ENCODE measurements at places on chromosomes 3 and 15.

DNA sequence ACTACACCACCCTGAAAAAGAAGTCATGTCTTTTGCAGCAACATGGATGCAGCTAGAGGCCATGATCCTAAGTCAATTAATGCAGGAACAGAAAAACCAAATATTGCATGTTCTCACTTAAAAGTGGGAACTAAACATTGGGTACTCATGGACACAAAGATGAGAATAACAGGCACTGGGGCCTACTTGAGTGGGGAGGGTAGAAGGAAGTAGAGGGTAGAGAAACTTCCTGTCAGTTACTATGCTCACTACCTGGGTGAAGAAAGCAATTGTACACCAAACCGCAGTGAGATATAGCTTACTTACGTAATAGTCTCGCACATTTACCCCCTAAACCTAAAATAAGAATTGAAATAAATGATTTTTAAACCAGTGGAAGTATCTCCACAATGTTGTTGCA lies 480.5 kb upstream of the ARRDC4 start:
- no peak for DNase-seq

- DNase-seq, result no peak
These were observed 13.8 kb downstream of the PTPN9 start for GRCh38 chr15:75565062-75565970.

GRCh38 chr15:99076555-99077308 lies 28.1 kb upstream of the SYNM start:
- peak; percentile 77 for DNase-seq

- no peak for DNase-seq
These were observed 50.6 kb downstream of the SV2B start for GRCh38 chr15:91150502-91151160.

- DNase-seq, result no peak
These were observed 103.1 kb upstream of the PDZRN3 start for GRCh38 chr3:73727854-73728253.

- DNase-seq, result no peak
These were observed 27.5 kb downstream of the NR1I2 start for GRCh38 chr3:119809249-119810017.

DNA sequence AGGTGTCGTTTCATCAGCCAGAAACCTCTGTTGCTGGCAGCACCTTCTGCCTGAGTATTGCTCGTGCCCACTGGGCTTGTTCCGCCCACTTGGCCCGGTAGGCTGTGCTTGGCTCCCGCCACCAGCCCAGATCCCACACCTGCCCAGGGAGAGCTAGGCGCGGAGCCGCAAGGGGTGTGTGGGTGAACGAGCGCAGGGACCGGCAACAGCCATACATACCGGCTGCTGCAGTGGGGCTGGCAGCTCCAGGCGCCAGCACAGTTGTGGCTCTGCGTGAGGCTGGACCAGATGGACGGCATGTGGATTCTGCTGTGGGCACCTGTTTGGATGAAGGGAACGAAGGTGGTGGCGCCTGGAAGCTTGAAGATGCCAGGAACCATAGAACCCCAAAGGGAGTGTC lies 331.5 kb upstream of the MCTP2 start:
- DNase-seq, result no peak

GRCh38 chr15:27627623-27628022 lies 471.5 kb downstream of the OCA2 start:
- DNase-seq, result no peak

DNA sequence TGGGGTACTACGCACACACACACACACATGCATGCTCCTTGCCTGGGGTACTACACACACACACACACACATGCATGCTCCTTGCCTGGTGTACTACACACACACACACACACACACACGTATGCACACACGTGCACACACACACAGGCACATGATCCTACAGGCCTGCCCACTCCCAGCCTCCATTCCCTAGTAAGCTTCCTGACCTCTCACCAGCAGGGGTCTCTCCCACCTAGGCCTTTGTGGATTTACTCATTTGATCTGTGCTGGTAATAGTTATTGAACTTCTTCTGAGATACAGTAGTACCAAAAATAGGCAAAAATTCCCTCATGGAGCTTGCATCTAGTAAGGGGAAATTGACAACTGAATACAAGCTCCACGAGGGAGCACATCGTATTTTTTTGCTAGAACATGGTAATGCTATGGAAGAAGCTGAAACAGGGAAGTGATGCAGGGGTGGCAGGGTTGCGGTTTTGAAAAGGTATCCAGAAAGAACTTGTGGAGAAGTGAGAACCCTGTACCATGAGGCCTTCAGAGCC lies 19.1 kb downstream of the TTC21A start:
- no peak for DNase-seq

- no peak for DNase-seq
These were observed 80.7 kb upstream of the PCSK6 start for GRCh38 chr15:101570241-101570640.

GRCh38 chr3:107775974-107776373 lies 253.2 kb downstream of the BBX start:
- no peak for DNase-seq

DNA sequence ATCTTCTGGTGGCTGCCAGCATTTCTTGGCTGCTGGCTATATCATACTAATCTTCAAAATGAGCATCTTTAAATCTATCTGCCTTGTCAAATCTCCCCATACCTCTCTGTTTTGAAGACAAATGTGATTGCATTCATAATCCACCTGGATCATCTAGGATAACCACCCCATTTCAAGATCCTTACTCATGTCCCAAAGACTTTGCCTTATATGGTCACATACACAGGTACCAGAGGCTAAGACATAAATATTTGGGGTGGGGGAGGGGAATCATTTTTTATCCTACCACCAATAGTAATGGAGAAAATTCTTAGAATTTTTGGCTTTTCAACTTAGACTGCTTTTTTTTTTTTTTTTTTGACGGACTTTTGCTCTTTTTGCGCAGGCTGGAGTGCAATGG lies 970.8 kb downstream of the PLOD2 start:
- DNase-seq, result no peak

- DNase-seq, result no peak
These were observed 183.8 kb upstream of the KCNMB2 start for GRCh38 chr3:178352326-178353005.

DNA sequence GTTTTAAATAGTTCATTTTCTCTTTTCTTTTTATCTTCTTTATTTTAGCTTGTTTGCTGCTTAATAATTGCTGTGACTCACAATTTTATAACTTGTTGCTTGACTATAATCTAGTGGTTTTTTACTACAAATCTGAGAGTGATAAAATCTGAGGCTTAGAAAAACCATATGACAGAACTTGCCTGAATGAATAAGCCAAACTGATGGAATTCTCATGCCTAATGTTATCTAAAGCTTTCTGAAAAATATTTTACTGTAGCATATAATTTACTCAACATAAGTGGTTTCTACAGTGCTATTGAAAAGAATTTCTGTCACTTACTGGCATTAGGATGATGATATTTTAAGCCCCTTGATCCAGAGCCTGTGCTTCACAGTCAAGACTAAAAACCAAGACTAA lies 175.1 kb downstream of the VGLL3 start:
- no peak for DNase-seq

GRCh38 chr3:196217307-196218154 lies 1.2 kb downstream of the SLC51A start:
- no peak for DNase-seq

- no peak for DNase-seq
These were observed 28.1 kb upstream of the GHSR start for GRCh38 chr3:172476347-172476746.

DNA sequence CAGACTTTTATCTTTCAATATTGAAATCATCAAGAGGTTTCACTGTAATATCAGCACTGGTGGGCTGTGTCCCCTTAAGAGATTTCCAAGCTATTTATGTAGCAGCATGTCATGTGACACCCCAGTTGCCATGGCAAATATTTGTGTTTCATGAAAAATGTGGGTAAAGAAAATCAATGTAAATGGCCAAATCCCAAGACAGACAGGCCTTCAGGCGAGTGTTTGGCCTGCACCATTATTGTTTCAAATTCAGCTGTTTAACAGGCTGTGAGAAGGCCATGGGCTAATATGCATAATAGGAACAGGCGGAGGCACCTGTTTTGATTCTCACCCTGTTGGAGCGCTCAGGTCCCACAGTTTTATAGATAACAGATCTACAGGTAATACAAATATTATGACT lies 104.2 kb downstream of the IQCH start:
- no peak for DNase-seq

DNA sequence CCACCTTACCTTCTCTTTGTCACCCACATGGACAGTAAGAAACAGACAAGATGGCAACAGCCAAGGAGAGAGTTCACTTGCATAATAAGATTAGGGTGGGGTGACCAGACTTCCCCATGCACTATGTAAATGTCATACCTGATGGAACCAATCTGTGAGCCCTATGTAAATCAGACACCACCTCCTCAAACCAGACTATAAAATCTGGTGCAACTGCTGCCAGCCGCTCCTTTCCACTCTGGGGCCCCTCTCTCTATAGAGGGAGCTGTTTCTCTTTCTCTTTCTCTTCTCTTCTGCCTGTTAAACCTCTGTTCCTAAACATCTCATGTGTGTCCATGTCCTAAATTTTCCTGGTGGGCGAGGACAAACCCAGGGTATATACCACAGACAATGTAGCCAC lies 405.5 kb upstream of the CNTN4 start:
- no peak for DNase-seq

- DNase-seq, result no peak
These were observed 2.3 kb downstream of the OCA2 start for GRCh38 chr15:28096670-28097431.

DNA sequence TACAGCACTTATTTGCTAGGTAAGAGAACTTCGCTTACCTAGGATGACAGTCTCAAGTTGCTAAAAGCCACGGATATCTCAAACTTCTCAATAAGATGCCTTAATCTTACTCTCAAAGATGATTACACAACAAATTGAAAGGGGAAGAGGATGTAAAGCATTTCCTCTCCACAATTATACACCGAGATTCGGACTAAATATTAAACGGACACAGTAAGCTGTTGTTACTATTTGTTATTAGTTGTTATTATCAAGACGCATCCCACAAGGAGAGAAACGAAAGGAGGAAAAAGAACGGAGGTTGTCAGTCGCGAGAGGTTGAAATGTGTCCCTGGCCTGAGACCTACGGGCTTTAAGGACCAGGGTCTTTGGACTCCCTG lies 660 bp downstream of the ZNF106 start:
- no peak for DNase-seq

GRCh38 chr15:31337352-31338031 lies 10.9 kb downstream of the KLF13 start:
- DNase-seq, result no peak

DNA sequence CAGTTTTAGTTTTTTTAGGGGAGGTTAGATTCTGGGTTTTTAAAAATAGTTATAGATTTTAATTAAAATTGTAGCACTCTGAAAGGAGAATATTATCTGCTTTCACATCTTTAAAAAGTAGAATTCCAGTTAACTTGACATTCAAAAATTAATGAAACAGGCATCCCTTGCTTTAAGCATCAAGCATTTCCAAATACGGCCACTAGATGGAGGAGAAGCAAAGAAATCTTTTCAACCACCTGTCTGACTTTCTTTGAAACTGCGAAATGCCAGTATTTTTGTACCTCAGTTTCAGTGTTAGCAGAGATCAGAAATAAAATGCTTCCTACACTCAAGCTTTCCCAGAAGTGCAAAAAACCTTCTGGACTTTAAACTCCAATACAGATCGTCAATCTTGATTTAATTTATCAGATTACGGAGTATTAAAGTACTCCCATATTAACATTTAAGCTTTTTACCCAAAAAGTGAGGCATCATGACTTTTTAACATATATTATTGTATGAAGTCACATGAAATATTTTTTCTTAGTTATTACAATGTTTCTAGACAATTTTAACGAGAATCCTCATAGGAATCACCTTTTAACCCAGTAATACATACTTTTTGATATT lies 153.3 kb downstream of the P3H2 start:
- DNase-seq, result peak; percentile 66

GRCh38 chr15:65752151-65752700 lies 39.9 kb downstream of the DENND4A start:
- DNase-seq, result no peak

DNA sequence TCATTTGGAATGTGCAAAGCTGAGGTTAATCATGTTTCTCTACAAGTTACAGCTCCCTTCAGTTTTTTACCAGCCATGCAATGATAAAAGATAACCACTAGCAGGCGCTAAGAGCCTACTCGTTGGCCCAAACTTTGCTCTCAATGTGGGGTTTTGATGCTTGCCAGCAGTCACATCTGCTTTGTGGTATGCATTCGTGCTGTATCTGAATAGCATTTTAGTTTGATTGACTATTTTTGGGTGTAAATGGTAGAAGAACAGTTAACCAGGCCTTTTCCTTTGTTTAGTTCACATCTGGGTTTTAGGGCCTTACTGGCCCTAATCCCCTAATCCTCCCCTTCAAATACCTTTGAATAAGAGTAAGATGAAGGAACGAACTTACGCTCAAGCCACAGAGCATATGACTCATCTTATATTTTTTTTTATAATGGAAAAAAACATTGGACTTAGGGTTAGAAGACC lies 4.4 kb upstream of the CLDN11 start:
- DNase-seq, result peak; percentile 64

GRCh38 chr3:82462977-82463376 lies 701.5 kb upstream of the GBE1 start:
- DNase-seq, result no peak

DNA sequence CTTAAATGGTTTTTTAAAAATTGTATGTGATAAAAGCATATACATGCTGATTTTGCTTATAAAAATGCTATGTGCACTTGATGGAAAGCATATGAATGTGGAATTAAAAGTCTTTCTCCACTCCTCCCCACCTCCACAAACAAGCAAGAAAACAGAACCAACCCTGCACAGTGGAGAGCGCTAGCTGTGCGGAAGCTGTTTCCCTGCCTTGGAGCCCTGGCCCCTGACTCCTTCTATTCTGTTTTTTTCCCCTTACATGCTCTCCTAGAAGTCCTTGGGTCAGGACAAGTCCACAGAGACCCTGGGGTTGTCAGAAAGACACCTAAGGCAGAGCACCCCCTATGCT lies 64.2 kb downstream of the BOC start:
- DNase-seq, result no peak

GRCh38 chr15:71239592-71240364 lies 124.5 kb downstream of the THSD4 start:
- DNase-seq, result no peak

DNA sequence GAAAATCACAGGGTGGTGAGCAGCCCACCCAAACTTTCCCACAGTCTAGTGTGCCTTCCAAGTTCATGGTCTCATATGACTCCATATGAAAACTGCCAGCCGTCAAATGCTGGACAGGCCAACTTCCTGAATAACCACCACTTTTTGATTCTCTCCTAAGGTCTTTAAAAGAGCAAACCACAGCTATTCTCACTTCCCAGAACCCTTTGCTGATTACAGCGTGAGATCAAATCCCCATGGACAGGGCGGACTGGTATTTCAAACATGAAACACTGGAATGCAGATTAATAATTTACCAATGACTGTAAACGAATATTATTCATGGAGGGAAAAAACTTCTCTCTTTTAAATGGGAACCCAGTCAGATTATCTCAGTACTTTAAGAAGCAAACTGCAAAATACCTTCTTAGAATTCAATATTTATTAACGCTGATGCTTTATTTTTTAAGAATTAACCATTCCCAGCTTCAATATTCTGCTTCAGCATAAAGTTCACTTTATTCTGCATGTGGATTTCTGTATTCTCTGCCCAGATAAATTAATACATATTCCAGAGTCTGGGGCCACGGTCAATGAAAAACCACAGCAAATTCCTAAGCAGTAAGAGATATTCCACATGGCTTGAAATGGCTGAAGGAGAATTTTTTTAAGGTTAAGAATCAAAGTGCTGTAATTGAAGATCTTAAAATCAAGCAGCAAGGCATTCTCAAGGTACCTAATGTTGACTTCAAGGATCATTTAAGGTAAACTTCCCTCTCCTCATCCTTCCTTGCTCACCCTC lies 42.9 kb downstream of the MYO1E start:
- no peak for DNase-seq
